ENCODE measurements at places on chromosomes 2 and 18.

- no peak for DNase-seq
These were observed 469.3 kb downstream of the PLCL1 start for GRCh38 chr2:198273660-198274059.

DNA sequence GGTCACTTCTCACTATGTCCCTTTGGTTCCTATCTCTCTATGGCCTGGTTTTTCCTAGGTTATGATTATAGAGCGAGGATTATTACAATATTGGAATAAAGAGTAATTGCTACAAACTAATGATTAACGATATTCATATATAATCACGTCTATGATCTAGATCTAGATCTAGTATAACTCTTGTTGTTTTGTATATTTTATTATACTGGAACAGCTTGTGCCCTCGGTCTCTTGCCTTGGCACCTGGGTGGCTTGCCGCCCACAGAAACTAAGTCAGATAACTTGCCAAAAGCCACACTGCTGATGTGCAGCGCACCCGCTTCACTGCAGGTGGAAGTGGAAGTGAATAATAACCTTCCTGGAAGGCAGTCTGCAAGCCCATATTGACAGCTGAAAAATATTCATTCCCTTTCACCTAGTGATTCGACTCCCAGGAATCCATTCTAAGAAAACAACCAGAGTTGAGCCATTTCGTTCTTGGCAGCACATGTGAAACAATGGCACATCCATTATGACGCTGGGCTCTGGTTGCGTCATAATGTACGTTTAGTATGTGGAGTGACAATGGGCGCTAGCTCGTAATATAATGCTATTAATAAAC lies 725 bp upstream of the ANKRD53 start:
- no peak for DNase-seq

- DNase-seq, result no peak
These were observed 153.6 kb upstream of the KLF7 start for GRCh38 chr2:207319316-207319715.

DNA sequence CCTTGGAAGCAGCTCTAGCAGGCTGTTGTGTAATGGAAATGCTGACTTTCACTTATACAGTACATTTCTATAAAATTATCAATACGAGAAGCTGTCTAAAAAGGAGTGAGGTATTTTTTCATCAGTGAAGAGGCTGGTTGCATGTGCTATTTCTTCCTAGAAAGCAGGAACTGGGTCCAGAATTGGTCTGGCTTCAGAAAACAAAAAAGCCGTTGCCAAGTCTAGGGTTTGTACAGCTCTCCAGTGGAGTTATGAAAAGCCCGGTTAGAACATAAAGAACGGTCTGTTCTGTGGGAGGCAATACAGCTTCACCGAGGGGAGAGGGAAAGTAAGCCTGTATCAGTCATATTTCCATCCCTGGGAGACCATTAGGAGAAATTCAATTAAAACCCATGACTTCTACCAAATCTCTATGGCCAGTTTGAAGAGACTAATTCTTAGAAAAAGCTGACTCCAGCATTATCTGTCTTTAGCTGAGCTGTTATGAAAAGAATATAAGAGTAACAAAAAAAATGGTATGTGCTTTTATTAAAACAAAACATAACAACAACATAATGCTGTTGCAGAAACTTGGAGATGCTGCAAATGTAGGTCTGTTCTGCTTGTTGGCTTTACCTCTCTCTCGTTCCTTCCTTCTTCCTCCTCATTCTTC lies 217.0 kb downstream of the CMPK2 start:
- DNase-seq, result no peak

DNA sequence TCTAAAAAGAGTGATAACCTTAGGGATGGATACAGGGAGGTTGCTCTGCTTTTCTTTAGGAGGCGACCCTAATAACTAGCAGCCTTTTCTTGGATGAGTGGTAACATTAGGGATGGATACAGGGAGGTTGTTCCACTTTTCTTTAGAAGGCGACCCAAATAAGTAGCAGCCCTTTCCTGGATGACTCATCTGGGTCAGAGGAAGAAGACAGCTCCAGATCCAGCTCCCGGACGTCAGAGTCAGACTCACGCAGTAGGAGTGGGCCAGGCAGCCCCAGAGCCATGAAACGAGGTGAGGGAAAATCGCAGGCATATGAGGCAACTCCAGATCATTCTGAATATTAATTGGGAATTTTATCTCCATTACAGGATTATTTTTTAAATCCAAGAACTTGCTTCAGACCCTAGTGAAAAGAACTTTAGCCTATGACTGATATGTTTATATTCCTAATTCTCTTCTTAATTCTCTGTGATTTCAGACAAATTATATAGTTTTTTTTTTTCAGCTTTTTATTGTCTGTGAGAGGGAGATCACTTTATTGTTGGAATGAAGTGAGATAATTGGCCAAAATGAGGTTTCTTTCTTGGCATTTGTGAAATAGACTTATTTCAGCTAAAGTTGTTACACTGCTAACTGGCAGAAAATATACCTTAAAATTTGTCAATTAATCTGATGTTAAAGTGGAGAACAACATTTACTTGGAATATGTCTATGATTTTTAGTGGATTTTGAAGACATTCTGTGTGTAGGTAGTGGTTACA lies 31.2 kb upstream of the C1GALT1C1L start:
- no peak for DNase-seq

DNA sequence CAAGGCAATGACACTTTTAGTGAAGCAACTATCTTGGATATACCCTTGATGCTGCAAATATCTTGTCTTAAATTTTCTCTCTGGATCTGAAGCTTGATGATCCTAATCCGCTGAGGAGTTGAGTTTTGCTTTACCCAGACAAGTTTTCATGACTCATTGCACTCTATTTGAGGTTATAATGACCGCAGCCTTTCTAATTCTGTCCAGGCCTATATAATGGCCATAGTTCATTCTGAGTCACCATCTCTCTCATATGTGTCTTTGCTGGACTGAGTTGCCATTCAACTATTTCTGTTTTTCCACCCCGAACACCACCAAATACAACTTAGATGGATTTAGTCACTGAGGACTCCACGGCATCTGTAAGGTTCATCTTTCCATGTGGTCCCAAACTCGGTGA lies 802.1 kb upstream of the FAM98A start:
- no peak for DNase-seq

DNA sequence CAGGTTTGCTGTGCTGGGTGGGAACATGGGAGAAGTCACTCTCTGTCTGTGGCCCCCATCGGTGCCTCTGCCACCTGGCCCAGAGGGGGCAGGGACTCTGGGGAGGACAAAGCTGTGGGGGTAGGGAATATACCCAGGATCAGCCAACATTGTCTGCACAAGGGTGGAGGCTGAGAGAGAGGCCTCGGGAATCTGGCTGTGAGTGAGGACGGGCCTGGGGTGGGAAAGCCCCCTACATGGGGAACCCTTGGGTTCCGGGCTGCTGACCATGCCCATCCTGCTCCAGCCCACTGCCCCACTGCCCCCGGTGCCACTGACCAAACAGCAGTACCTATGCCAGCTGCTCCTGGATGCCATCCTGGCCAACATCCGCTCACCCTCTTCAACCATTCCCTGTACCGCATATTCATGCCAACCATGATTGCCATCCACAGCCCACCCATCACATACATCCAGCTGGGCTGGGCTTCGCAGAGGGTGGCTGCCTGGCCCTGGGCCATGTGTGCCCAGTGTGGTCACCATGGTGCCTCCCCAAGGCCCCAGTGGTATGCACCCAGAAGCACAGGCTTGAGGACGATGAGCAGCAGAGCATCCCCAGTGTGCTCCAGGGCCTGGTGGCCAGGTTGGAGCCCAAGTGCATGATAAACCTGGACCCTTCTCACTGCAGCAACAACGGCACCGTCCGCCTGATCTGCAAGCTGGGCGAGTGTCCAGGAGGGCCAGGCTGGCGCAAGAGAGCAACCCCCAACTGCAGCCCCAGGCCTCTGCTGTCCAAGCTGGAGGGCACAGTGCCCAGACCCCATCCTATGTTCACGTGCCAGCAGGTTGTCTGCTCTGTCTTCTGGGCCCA lies 6.9 kb upstream of the POTEF start:
- no peak for DNase-seq

DNA sequence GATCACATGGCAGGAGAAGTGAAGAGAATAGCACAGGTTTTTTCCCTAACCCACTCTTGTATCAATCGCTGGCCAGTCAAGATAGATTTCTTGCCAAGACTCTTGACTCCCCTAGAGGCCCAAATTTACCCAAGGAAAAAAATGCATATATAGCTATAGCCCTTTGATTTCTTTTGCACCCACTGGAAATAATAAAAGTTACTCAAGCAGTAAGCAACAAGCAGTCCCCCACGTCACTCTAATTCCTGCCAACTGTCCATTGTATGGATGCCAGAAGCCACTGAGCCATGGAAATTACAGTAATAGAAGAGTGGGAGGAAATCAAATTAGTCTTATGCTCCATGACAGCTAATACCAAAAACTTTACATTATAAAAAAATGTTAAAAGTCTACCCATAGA lies 125.3 kb upstream of the SLC39A10 start:
- no peak for DNase-seq

GRCh38 chr2:23475036-23475435 lies 90.1 kb downstream of the KLHL29 start:
- no peak for DNase-seq

- peak; percentile 22 for DNase-seq
These were observed 55.3 kb upstream of the LAPTM4A start for GRCh38 chr2:20106746-20107145.

DNA sequence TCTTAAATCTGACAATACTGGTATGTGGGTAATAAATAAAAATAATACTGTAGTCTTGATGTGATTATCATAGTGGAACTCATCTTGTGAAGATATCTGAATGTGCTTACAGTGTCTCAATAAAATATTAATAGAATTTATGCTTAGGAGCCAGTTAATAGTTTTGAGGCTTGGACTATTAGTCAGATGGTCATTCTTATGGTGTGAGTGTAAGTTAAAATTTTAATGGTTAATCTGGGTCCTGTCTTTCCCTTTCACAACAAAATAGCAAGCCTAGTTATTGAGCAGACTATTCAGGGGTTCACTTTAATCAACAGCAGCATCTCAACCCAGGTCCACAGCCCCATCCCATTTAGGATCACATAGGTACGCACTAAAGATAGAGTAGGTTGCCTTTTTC lies 138.9 kb downstream of the HAUS1 start:
- no peak for DNase-seq

DNA sequence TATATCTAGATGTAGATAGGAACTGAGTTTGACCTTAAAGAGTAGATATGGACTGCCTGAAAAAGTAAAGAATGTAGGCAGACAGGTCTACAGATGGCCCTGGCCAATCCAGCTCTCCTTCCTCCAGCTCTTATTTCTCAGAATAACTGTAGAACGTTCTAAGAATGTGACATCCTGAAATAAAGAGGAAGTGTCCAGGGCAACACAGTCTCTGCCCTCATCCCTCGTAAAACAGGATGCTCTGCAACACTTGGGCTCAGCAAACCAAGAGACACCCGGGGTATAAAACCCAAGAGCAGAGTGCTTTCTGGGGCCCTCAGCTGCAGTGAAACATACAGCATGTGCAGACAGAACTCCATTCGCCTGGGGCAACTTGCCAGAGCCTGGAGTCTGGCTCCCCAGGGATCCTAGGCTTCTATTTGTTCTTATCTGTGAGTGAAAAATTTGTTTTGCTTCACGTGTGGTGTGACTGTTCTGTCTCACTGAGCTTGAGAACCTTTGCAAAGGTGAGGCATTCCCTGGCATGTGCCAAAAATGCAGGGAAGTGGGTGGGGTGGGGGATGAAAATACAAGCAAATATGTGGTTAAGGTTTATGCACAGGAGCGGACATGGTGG lies 401.0 kb downstream of the SETBP1 start:
- DNase-seq, result no peak

DNA sequence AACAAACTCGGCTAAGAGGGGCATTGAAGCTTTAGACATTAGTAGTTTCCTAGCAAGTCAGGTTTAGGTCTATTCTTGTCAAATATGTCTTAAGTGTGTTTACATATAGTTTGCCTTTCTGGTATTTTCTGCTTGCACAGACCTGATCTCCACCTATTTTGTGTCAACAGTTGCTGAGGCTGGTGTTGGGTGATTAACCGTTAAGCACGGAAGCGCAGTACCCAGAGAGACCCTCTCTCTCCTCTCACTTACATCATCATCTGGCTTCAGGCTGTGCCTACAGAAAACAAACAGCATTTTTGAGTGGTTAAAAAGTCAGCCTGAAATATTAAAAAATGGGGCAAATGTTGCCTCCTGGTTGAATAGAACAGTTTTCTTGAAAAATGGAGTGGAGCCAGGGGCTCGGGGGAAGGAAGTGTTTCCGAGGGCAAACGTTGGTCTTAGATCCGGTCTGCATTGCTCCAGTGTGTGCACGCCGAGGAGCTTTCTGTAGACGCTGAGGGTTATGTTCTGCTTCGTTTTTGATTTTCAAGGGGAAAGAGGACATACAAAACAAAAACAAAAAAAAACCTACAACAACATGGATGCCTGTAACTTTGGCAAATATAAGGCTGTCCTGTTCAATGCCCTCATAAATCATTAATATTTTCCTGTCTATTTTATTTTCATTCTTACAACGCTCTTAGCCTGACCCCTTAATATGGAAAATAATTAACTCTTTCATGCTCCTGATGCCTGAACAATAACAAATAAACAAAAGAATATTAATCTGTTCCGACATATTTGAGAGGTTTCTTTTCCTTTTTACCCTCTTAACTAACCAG lies 120.8 kb downstream of the MEIS1 start:
- DNase-seq, result no peak

DNA sequence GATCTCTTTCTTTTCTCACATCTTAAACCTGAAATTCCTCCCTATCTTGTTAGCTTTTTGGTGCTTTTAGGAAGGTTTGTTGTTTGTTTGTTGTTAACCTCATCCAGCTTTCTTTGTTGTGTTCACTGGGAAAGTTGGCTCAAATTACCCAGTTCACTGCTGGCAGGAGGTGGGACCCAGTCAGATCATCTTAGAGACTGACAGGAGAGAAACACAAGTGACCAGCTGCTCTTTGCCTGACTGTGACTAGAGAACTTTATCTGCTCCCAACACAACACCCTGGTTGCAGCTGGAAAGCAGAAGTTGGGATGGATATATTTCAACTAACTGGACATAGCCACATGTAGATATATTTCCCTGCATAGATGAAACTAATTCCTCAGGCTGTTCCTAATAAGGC lies 10.0 kb downstream of the MAPK4 start:
- DNase-seq, result no peak

GRCh38 chr2:189474526-189474925 lies 33.3 kb downstream of the WDR75 start:
- no peak for DNase-seq

GRCh38 chr18:68568364-68569155 lies 146.3 kb downstream of the TMX3 start:
- DNase-seq, result no peak

DNA sequence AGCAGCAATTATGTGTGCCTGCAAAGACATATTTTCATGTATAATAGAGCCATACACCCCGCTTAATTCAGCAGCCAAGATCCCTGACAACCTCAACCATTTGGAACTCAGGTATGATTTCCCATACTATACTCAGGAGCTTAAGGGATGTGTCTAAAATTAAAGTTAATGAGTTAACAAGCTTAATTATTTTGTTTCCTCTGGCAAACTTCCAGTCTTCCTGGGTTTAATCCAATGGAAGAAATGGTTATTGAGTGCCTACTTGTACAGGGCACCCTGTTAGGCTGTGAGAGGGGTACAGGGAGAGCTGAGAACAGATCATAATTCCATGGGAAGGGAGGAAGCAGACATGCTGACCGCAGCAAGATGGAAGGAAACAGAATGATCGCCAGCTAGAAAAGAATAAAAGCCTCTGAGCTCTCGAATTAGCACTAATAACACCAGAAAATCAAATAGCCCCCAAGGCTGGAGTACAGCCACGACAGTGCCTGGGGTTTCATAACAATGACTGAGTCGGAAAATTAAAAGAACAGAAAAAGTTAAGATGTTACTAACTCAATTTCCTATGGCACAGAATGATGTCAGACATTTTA lies 20.8 kb upstream of the CEP68 start:
- DNase-seq, result no peak

- no peak for DNase-seq
These were observed 204 bp downstream of the FAM110C start for GRCh38 chr2:46131-46470.
